GM23338 (cell line): ENCODE measurements at places on chromosomes 6 and 20. TPM values are rescaled to one million over a fixed set of nuclear protein-coding genes. Genes with fewer than 3 reads are reported as not detected.
A peak's percentile ranks its signal among the peaks of the same experiment; 100 is the strongest.

Gene HLA-DPA1
- 6.6 and 6.9 TPM in 2 replicates for total RNA-seq

Gene CALHM6
- 0.27 and 1.6 TPM in 2 replicates for total RNA-seq

Gene PRKN
- total RNA-seq = 0.10 and 0.39 TPM in 2 replicates

Gene GFRAL
- not detected in 2 replicates for total RNA-seq

- H3K4me1 ChIP-seq = 0 out of 2 replicates have a peak, but pooled peaks cover 6% of the 10 kb centered on the region
- DNase-seq = no peak
- no peak overlapping the region for H3K4me3 ChIP-seq
- no peaks in the 10 kb centered on the region for H3K27me3 ChIP-seq
These were observed 43.7 kb upstream of the BCAS1 start for GRCh38 chr20:54114109-54114508.

- peaks cover 31% of the 10 kb centered on the region for H3K4me1 ChIP-seq
- H3K27me3 ChIP-seq = peaks cover 27% of the 10 kb centered on the region
- peak; percentile 27 for DNase-seq
- peak overlapping the region; percentile 81 for H3K4me3 ChIP-seq
These were observed 534 bp downstream of the NANP start for GRCh38 chr20:25623225-25623735.

- H3K36me3 ChIP-seq = no peaks in the 10 kb centered on the region
- H3K4me3 ChIP-seq = no peak overlapping the region
- H3K27me3 ChIP-seq = no peaks in the 10 kb centered on the region
- H3K4me1 ChIP-seq = peaks cover 19% of the 10 kb centered on the region
- DNase-seq = peak; percentile 77
These were observed 95.4 kb downstream of the OGFRL1 start for GRCh38 chr6:71383901-71384489.

GRCh38 chr6:66376001-66376400, 669.0 kb upstream of the EYS start:
- DNase-seq = no peak
- peaks cover 44% of the 10 kb centered on the region for H3K27me3 ChIP-seq
- H3K36me3 ChIP-seq = no peaks in the 10 kb centered on the region
- no peak overlapping the region for H3K27ac ChIP-seq
- no peak overlapping the region for H3K4me3 ChIP-seq
- H3K4me1 ChIP-seq = no peaks in the 10 kb centered on the region

- peaks cover 25% of the 10 kb centered on the region for H3K4me1 ChIP-seq
- no peak for DNase-seq
- peak overlapping the region; percentile 8; the same call in 1 of the 2 replicates for H3K4me3 ChIP-seq
- no peaks in the 10 kb centered on the region for H3K36me3 ChIP-seq
- no peaks in the 10 kb centered on the region for H3K27me3 ChIP-seq
These were observed 4.9 kb upstream of the PI16 start for GRCh38 chr6:36949636-36950035.

DNA sequence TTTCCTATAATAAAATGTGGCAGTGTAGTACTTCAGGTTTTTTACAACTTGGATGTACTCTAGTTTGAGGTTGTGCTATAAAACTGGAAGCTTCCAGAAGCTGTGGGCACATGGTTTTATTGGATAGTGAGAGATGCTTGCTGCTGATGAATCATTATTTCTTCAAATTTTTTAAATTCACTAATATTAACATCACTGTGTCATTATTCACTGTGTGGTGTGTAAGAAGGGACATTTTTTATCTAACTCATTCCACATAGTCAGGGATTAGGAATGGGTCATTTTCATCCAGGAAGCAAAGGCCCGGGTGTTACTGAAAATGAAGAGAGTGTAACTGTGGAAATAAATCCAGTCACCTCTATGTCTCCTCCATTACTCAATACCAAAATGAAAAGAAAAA, 421.0 kb downstream of the TENT5A start:
- H3K4me1 ChIP-seq = no peaks in the 10 kb centered on the region
- H3K27me3 ChIP-seq = no peaks in the 10 kb centered on the region
- no peaks in the 10 kb centered on the region for H3K36me3 ChIP-seq
- no peak overlapping the region for H3K27ac ChIP-seq

DNA sequence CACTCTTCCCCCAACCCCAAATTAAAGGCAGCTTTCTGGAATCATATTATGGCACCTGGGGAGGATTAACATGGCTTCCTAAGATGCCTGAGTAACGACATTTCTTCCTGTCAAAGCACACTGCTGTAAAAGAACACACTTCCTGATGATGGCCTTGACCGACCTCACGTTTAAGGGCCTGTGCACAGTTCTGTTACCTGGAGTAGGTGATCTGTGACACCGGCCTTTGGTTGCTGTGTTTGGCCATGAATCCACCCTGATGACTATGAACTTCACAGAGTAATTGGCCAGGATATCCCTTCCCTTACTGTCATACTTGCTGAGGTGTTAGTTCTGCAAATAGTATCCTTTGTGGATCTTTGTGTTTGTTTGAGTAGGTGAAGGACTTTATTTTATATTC, 45.8 kb downstream of the PLCB4 start:
- no peak overlapping the region for H3K4me3 ChIP-seq
- DNase-seq = no peak
- no peaks in the 10 kb centered on the region for H3K27me3 ChIP-seq
- no peak overlapping the region for H3K27ac ChIP-seq
- no peaks in the 10 kb centered on the region for H3K36me3 ChIP-seq
- no peaks in the 10 kb centered on the region for H3K4me1 ChIP-seq

DNA sequence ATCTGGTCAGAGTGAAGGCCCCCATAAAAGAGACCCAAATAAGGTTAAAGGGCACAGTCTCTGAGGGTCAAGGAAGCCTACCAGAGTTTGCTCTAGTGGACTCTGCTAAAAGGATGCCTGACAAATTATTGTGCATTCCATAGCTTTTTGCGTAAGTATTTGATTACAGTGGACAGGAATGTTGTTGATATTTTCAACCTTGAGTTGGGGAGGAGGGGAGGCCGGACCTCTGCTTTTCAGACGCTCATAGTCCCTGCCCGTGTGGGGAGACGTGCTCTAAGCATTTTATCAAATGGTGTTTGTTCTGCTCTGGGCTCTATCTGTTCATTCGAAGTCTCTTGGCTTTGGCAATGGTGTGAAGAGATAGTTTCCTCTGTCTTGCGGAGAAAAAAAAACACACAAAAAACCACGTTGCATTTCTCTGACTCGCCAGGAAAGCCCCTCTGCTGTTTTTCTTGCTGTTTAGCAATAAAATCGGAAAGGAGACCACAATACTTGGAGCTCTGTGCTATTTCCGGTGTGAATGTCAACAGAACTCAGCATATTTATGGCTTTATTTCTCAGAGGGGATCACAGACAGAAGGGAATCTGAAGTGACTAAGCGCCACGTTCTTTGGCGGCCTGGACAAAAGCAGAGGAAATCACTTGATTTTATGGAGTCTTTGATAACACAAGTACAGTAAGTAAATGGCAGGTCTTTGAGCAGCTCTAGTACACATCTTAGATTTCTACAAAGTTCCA, 159.8 kb downstream of the ZFP64 start:
- peak; percentile 13 for DNase-seq
- H3K4me1 ChIP-seq = 0 out of 2 replicates have a peak, but pooled peaks cover 4% of the 10 kb centered on the region
- H3K36me3 ChIP-seq = no peaks in the 10 kb centered on the region
- no peak overlapping the region for H3K27ac ChIP-seq
